ENCODE measurements at places on chromosomes 2 and 18.

GRCh38 chr2:47158576-47158975 is 3.5 kb upstream of the STPG4 start:
- no peak for DNase-seq

DNA sequence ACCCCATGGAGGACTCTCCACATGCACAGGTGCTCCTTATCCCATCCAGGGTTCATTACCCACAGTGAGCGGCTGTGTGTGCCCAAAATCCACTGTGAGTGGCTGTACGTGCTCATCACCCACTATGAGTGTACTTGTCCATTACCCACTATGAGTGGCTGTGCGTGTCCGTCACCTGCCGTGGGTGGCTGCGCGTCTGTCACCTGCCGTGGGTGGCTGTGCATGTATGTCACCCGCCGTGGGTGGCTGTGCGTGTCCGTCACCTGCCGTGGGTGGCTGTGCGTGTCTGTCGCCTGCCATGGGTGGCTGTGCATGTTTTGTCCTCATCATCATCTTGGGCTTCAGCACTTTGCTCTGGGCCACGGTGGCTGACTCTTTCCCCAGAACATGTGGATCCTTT is 78.6 kb upstream of the FN1 start:
- DNase-seq: no peak

DNA sequence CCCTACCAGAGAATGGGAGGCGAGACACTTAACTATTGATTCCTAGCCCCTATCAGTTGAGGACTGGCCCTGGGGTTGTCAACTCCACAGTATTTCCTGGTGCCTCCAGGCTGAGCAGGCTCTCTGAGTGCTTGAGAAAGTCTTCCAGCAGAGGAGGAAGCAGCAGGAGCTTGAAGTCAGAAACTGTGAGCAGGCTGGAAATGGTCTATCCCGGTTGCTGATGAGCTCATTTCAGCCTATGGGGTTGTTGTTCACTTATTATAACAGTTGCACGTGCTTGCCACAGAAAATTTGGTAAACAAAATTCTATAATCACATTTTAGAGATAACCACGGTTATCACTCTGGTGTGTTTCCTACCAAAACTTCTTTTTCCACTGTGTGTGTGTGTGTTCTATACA is 254.7 kb upstream of the THUMPD2 start:
- DNase-seq: no peak

DNA sequence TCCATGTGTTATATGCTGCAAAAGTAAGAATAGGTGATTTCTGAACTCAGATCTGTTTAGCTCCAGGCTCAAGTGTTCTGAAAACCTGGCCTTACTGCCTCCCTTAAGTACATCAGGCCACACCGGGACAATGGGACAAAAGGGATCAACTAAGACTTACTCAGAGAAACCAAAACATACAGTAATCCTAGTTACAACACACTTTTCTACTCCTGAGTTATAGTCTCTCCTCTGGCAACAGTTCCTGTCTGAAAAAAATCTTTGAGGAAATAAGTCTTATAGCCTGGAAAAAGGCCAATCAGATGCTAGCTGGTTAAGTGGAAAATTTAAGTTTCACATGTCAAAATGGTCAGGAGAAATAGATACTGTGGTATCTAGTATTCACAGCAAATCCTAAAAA is 5.6 kb downstream of the METTL5 start:
- no peak for DNase-seq

- no peak for DNase-seq
Observed at GRCh38 chr2:179049203-179049545, 763 bp downstream of the CCDC141 start.

DNA sequence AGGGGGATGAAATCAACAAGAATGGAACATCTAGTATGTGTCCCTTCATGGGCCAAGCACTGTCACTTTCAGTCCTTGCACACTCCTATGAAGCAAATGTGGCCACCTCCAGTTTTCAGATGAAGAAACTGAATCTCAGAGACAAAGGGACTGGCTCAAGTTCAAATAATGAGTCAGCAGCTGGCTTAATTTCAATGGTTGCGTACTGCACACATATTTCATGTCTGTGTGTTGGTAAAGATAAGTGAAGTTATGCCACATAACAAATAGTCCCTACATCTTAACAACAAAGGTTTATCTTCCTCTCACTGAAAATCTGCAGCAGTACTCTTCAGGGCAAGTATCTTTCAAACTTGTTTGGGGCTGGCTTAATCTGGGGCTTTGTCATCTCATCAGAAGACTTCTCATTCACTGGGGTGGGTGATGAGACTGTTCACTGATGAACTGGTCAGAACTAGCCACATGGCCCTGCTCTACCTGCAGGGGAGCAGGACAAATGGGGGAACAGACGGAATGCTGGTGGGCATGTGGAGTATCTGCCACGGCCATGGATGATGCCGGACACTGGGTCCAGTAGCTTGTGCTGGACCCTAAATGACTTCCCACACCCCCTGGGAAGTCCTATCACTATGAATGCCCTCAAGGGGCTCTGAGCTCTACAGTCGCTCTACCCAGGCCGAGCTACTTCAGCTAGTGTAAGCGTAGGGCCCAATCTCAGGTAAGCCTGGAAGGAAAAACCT is 263.2 kb downstream of the CYP26B1 start:
- no peak for DNase-seq
